ENCODE measurements at places on chromosomes 2 and 18.

- DNase-seq = no peak
Measured at GRCh38 chr18:7592305-7593071, 25.4 kb downstream of the PTPRM start.

GRCh38 chr2:32760628-32761027 is 132.8 kb downstream of the TTC27 start:
- no peak for DNase-seq

DNA sequence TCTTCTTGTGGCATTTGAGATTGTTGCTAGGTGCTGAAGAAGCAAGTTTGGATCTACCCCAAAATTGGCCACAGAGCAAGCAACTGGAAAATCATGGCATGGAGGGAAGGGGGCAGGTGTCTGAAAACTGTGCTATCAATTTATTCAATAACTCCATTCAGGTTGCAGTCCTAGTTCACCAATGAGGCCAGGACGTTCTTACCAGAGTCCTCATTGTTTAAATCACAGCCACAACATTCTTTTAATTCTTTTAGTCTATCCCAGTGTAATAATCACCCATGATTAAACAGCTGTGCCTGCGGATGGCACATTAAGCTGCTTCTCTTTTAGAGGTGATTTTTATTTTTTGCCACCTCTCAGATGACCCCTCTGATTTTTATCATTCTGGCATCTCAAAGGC is 103.5 kb downstream of the ANKRD44 start:
- no peak for DNase-seq

GRCh38 chr2:144088863-144089262 is 431.1 kb downstream of the ZEB2 start:
- DNase-seq = no peak

GRCh38 chr18:59052965-59053820 is 86.5 kb upstream of the SEC11C start:
- DNase-seq = no peak

GRCh38 chr18:74392323-74392722 is 64.8 kb downstream of the DIPK1C start:
- no peak for DNase-seq

- no peak for DNase-seq
Measured at GRCh38 chr18:5568416-5568815, 24.6 kb upstream of the EPB41L3 start.

GRCh38 chr18:45270289-45270771 is 344.9 kb upstream of the SLC14A2 start:
- no peak for DNase-seq

GRCh38 chr18:23958036-23958435 is 56.5 kb upstream of the TTC39C start:
- DNase-seq = no peak

DNA sequence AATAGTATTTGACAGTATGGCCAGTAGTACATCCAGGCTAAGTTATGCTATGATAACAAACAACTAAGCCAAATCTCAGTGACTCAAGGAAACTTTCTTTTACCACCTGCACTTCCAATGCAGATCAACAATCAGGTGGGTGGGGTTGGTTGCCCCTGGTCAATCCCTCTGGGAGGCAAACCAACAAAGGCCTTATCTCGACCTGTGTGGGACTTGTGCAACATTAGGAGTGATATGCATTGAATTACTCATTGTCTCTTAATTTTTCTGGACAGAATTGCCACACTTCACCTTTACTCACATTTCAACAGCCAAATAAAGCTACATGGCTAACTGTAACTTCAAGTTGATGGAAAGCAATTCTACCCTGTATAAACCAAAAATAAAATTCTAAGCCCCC is 1049.3 kb upstream of the CDH2 start:
- no peak for DNase-seq

GRCh38 chr18:58324824-58325480 is 280.9 kb downstream of the NEDD4L start:
- no peak for DNase-seq

DNA sequence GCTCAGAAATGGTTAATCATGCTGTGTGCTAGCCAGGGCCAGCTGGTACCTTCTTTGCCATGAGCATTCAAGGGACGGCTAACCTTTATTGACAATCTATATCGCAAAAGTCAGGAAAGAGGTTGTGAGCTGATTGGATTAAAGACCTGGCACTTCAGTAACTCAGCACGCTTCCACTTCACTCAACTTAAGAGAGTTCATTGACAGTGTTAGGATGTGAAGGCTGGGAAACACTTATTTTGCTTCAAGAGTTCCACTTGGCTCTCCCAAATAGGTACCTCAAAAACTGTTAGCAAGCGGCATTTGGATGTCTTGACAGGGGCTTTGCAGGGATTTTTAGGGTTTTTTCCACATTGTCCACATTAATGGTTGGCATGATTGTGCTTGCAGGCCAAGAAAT is 25.1 kb upstream of the TXNDC2 start:
- DNase-seq = no peak

DNA sequence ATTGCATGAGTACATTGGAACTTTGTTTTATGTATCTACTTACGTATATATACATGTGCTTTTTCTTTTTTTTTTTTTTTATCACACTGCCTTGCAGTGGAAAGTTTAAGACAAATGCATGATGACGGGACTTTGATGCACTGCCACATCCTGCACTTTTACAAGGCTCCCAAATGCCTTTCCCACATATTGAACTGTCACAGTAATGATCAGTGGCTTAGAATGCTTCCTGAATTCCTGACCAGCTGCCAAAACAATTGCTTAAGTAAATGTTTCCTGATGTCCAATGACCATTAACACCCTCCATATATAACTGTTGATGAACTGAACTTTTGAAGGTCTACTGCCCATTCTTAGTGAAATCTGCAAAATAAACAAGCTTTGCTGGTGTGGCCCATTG is 60.2 kb downstream of the LYPD6B start:
- no peak for DNase-seq

DNA sequence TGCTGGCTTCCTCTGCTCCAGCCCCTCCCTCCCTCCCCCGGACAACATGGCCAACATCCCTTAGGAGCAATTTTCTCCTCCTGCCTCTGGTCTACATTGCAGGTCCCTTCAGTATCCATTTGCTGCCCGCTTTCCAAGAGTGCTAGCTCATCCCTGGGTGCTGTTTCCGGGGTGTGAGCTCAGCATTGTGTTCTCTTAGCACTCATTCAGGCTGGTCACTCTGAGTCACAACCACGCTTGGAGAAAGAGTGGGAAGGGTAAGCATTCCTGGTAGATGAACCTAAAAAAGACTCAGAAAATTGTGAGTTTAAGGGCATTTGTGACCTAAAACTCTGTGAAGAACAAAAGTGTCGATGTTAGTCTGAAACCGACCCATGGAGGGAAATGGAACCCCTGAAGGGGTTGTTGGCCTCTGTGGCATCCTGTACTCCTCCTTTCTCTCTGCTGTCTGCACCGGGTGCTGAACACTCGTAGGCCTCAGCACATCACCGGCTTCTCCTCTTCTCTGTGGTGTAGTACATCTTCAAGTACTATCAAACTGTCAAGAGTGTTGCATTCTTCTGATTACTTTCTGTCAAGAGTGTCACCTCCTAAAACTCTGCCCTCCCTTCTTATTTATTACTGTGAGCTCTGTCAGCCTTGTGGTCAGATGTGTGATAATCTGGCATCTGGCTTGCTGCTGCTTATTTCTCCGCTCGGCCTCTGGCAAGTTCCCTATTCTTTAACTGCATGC is 73.0 kb downstream of the CTNNA2 start:
- no peak for DNase-seq

GRCh38 chr2:238743243-238744065 is 104.4 kb upstream of the TWIST2 start:
- no peak for DNase-seq
